ENCODE measurements at places on chromosomes 4 and X. TPM values are rescaled to one million over a fixed set of nuclear protein-coding genes. Genes with fewer than 3 reads are reported as not detected.

DNA sequence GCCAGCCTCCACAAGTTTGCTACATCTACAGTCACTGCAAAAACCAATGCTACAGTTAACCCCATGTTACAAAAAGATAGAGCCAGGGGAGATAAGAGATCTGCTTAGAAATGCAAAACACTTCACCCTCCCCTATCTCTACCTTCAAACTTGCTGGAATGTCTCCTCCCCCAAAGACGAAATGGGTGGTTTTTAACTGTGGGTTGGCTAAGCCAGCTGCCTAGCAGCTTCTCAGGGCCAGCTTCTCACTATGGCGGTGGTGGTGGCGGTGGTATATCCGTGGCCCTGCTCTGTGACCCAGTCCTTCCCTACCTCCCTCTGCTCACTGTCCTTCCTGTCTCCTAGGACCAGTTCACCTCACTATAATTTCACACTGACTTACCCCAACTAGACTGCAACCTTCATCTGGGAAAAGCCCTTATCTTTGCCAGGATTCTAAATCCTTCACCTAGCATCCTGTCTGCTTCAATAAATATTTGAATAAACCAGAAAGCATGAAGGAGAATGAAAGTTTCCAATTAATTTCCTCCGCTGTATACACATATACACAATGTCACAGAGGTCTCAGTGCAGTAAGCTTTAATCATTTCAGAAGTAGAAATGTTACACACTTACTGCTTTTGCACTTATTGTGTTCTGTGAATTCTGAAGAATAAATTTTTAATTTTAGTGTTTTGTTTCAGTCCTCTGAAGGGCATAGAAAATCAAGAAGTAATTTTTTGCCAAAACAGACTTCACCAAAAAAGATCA, 46.3 kb downstream of the SH3KBP1 start:
- H3K27me3 ChIP-seq, result no peaks in the 10 kb centered on the region
- no peak overlapping the region for H3K4me3 ChIP-seq
- H3K27ac ChIP-seq, result peak overlapping the region; percentile 57
- no peaks in the 10 kb centered on the region for H3K36me3 ChIP-seq

GRCh38 chrX:56228914-56229313, 3.2 kb upstream of the KLF8 start:
- no peak overlapping the region for H3K4me3 ChIP-seq
- H3K27ac ChIP-seq, result peak overlapping the region; percentile 49
- no peak for DNase-seq
- no peaks in the 10 kb centered on the region for H3K36me3 ChIP-seq
- H3K27me3 ChIP-seq, result no peaks in the 10 kb centered on the region

DNA sequence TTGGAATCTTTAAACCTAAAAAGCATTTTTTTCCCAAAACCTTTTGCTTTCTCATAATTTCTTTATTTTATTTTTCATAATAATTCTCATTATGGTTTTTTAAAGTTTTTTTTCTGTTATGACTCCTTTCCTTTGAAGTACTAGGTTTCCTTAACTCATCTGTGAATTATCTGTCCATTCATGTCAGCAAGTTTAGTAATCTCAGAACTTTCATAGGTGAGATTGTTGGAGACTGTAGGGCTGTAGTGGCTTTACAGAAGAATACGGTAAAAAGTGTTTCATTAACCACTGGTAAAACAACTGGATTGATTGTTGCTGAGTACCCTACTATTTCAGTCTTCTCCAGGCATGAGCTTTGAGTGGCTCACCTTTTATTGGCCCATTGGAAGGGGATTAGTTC, 361.7 kb upstream of the PPP1R2C start:
- H3K4me3 ChIP-seq, result no peak overlapping the region
- no peaks in the 10 kb centered on the region for H3K36me3 ChIP-seq
- H3K27ac ChIP-seq, result no peak overlapping the region
- DNase-seq, result no peak
- H3K27me3 ChIP-seq, result no peaks in the 10 kb centered on the region
- H3K4me1 ChIP-seq, result no peaks in the 10 kb centered on the region

- no peak overlapping the region for H3K4me3 ChIP-seq
- no peaks in the 10 kb centered on the region for H3K36me3 ChIP-seq
- DNase-seq, result no peak
- no peaks in the 10 kb centered on the region for H3K4me1 ChIP-seq
Observed at GRCh38 chr4:184250795-184251669, 33.4 kb upstream of the ENPP6 start.

GRCh38 chrX:65674204-65674893, 6.9 kb downstream of the MSN start:
- H3K4me3 ChIP-seq, result no peak overlapping the region
- no peaks in the 10 kb centered on the region for H3K36me3 ChIP-seq
- H3K27ac ChIP-seq, result peak overlapping the region; percentile 52
- peaks cover 100% of the 10 kb centered on the region for H3K4me1 ChIP-seq

- no peak for DNase-seq
- no peaks in the 10 kb centered on the region for H3K27me3 ChIP-seq
Observed at GRCh38 chr4:25984796-25985195, 70.8 kb downstream of the SMIM20 start.

- no peaks in the 10 kb centered on the region for H3K4me1 ChIP-seq
- H3K27me3 ChIP-seq, result no peaks in the 10 kb centered on the region
- no peak for DNase-seq
- no peak overlapping the region for H3K27ac ChIP-seq
- no peak overlapping the region for H3K4me3 ChIP-seq
Observed at GRCh38 chr4:66885501-66886165, 659.7 kb downstream of the CENPC start.

DNA sequence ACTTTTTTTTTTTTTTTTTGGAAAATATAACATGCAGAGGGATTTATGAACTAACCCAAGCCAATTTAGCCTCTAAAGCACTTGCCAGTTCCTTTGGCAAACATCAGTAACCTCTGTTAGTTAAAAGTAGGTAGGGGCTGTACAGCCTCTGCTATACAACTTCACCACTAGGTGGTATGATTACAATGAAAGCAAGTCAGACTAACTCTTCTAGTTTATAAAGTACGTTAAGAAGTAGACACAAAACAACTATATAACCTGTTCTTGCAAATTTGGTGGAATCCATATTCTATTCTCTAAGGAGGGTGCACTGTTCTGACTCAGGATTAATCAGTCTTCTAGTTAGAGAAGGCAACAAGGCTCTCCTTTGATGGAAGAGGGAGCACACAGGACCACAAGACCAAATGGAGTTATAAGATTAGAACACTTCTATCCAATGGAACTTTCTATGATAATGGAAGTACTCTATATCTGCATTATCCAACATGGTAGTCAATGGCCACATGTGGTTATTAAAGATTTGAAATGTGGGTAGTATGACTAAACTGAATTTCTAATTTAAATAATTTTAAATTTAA, 12.8 kb downstream of the AIMP1 start:
- peaks cover 83% of the 10 kb centered on the region for H3K36me3 ChIP-seq
- H3K4me3 ChIP-seq, result no peak overlapping the region
- H3K27ac ChIP-seq, result no peak overlapping the region
- H3K27me3 ChIP-seq, result no peaks in the 10 kb centered on the region

DNA sequence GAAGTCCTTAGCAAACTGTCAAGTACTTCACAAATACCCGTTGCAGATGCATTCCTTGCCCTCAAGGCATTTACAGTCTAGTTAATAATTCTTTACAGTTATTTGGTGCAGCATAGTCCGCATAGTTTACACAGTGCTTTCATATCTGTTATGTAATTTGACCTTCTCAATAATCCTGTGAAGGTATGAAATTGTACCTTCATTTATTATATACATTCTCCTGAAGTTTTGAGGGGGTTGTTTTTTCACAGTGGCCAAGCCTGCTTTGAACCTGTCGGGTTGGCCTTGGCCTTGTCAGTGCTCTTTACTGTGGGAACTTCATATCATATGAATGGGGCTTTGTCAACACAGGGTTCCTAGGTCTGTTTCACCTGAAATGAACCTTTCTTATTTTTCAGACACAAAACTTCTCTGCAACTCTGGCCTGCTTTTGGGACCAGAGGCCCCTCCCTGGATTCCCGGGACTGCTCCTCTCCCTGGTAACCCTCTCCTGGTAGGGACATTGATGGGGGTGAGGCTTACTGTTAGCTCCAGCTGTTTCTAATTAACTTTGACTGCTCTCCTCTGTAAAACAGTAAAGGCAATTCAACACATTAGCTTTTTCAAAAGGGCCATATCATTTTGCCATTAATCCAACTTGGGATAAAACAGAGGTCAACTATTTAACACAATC, 9.1 kb downstream of the IGFBP7 start:
- H3K4me1 ChIP-seq, result peaks cover 87% of the 10 kb centered on the region
- no peak overlapping the region for H3K4me3 ChIP-seq
- no peaks in the 10 kb centered on the region for H3K36me3 ChIP-seq
- no peaks in the 10 kb centered on the region for H3K27me3 ChIP-seq
- DNase-seq, result no peak

DNA sequence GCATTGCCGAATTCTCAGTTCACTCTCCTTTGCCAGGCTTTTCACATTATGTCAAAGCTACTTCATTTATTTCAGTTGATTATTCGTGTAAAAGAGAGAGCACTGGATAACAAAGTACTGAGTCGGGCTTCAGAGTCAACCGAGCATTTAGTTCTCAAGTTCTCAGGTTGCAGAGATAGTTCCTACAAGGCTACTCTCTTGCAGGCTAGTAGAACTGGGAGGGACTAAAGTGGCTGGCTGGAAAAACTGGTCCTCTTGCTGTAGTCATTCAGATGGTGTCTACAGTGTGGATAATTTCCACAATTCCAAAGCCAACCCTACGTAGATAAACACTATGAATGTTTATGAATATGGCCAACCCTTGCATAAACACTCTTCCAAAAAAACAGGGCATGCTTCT, 4.6 kb upstream of the CCNG2 start:
- no peak for DNase-seq
- H3K27ac ChIP-seq, result no peak overlapping the region
- H3K4me1 ChIP-seq, result peaks cover 7% of the 10 kb centered on the region

GRCh38 chr4:25131926-25132325, 28.3 kb downstream of the SEPSECS start:
- H3K27me3 ChIP-seq, result no peaks in the 10 kb centered on the region
- H3K27ac ChIP-seq, result no peak overlapping the region
- no peak for DNase-seq
- peaks cover under 1% of the 10 kb centered on the region for H3K36me3 ChIP-seq
- H3K4me3 ChIP-seq, result no peak overlapping the region

DNA sequence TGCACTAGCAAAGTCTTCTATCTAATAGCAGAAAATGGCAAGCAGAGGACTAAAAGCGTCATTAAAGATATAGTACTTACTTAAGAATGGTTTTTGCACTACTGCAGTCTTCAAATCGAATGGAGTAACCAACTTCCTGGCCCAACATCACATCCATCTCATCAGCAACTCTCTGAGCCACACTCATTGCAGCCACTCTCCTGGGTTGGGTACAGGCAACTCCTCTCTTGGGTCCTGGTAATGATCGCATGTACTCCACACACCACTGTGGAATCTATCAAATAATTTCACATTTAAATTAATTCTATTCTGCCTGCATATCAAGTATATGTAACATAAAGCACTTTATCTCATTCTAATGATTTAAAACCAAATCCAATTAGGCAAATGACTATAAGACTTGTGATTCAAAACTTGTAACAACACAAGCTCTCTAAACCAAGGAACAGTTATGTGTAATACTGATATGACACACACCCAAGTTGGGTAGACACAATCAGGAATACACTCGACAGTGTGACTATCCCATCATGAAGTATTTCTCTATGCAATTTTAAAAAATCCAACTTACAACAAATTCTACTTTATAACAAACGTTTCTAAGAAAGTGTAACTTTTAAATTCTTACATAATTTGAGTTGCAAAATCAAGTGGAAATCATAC, 13.6 kb downstream of the DHX15 start:
- H3K36me3 ChIP-seq, result peaks cover 79% of the 10 kb centered on the region
- no peak for DNase-seq
- no peak overlapping the region for H3K4me3 ChIP-seq
- peaks cover 64% of the 10 kb centered on the region for H3K4me1 ChIP-seq
- H3K27ac ChIP-seq, result no peak overlapping the region

- DNase-seq, result no peak
- no peaks in the 10 kb centered on the region for H3K36me3 ChIP-seq
- H3K27ac ChIP-seq, result no peak overlapping the region
- no peaks in the 10 kb centered on the region for H3K27me3 ChIP-seq
- no peak overlapping the region for H3K4me3 ChIP-seq
Observed at GRCh38 chr4:138983690-138984089, 31.9 kb upstream of the NOCT start.

DNA sequence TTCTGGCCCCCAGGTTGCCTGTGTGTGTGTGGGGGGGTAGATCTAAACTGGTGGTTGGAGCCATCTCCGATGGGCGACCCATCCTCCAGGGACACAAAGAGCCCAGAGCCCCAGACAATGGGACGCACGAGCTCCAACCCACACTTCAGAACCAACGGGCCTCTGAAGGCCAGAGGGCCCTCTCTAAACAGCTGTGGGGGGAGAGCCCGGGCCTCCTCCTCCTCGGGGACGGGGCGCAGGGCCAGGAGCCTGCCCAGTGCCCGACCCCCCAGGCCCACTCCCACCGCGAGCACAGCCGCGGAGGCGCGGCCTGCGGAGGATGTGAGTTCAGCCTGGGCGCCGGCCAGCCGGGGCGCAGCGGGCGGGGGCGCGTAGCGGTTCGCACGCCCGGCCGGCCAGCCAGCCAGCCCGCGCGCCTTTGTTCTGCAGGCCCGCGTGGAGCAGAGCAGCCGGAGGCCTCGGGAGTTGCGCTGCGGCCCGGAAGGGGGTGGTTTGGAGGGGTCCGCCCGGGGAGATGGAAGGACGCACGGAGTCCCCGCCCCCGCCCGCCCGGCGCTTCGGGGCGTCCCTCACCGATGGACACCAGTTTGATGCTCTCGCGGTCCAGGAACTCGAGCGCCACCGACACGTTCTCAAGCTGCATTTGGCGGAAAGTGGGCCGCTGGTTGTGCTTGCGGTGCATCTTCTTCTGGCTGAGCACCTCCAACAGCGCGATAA, 4.0 kb downstream of the FLNA start:
- DNase-seq, result peak; percentile 87
- peaks cover 22% of the 10 kb centered on the region for H3K36me3 ChIP-seq
- H3K4me1 ChIP-seq, result peaks cover 56% of the 10 kb centered on the region
- peak overlapping the region; percentile 94 for H3K27ac ChIP-seq
- no peaks in the 10 kb centered on the region for H3K27me3 ChIP-seq

STBD1 gene
- 1.4 TPM for total RNA-seq

MAGEC3 gene
- not detected for total RNA-seq

PLAC8 gene
- 208 TPM for total RNA-seq

FHIP1A gene
- 4.8 TPM for total RNA-seq

PTPN13 gene
- total RNA-seq, result 12.3 TPM

SPON2 gene
- 24.3 TPM for total RNA-seq

FHDC1 gene
- total RNA-seq, result 5.5 TPM

SMIM31 gene
- not detected for total RNA-seq

PRKG2 gene
- total RNA-seq, result 0.10 TPM

HOPX gene
- 8.0 TPM for total RNA-seq
